Dermis blood vessel endothelial cell (primary cell): ENCODE measurements at places on chromosomes 5 and 9.

DNA sequence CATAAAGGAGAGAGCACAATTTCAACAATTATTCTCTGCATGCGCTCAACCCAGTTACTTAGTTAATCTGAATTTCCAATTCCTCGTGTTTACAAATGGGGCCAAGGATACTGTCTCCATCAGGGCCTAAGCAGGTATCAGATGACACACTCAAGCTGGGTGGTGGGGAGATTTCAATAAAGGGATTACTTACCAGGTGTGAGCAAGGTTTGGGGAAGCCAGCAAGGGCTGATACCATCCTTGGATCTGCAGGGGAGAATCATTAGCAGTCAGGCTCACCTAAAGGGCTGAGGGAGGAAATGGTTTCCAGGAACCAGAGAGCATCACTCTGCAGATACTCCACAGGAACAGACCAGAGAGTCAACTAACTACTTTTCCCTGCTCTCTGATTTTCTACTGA, 487.1 kb downstream of the NTRK2 start:
- DNase-seq = no peak

GRCh38 chr5:179668391-179668790, 12.4 kb downstream of the CBY3 start:
- peak; percentile 79 for DNase-seq

GRCh38 chr5:23483090-23483489, 24.3 kb upstream of the PRDM9 start:
- no peak for DNase-seq

DNA sequence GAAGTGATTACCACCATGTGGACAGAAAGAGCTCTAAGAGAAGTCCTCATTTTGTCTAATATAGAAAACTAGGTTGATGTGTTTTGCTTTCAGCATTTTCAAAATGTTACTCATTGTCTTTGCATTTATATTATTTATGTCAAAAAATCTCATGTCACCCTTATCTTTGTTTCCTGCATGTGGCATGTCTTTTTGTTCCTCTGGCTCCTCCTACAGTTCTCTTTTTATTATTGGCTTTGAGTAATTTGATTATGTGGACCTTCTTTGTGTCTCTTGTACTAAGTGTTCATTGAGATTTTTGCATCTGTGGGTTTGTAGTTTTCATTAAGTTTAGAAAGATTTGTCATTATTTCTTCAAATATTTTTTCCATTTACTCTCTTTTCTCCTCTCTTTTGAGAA, 58.8 kb downstream of the GNG10 start:
- DNase-seq = peak; percentile 13

GRCh38 chr9:107674721-107675277, 185.2 kb upstream of the KLF4 start:
- DNase-seq = no peak

DNA sequence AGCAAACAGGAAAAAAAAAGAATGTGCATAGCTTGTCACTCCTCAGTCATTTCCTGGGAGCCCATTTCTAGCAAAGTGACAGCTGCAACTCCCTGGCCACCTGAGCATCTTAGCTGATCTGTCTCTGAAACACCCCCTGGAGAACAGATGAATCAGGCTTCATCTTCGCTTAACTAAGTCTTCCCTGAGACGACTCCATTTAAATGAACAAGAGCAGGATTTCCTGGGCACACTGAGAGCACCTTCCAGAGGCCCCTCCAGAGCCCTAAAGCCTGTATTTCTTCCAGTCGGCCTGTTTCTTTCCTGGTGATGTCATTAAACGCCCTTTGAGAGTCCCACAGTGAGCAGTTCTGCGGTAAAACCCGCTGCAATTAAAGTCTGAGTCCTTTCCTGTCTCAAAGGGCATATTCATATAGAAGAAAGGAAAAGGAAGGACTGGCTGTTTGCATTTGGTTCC, 13.9 kb downstream of the TGFBI start:
- peak; percentile 75 for DNase-seq

GRCh38 chr5:138391859-138392386, 39.4 kb downstream of the KDM3B start:
- no peak for DNase-seq

DNA sequence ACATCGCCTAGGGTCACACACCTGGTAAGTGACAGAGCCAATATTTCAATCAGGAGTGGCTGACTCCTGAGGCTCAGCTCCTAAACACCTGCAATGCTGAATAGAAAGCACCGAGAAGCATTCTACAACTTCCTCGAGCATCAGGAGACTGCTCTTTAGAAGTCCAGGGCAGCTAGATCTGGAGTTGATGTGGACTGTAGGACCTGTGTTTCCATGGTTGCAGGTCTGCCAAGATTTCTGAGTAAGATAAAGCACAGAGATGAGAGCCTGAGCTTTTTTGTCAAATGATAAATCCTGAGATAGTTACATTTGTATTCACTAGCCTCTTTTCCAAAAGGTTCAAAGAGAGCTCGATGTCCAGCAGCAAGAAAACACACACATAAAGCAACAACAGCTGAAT, 43.8 kb downstream of the YIPF5 start:
- DNase-seq = no peak

GRCh38 chr9:34451545-34451944, 6.8 kb downstream of the FAM219A start:
- DNase-seq = no peak

DNA sequence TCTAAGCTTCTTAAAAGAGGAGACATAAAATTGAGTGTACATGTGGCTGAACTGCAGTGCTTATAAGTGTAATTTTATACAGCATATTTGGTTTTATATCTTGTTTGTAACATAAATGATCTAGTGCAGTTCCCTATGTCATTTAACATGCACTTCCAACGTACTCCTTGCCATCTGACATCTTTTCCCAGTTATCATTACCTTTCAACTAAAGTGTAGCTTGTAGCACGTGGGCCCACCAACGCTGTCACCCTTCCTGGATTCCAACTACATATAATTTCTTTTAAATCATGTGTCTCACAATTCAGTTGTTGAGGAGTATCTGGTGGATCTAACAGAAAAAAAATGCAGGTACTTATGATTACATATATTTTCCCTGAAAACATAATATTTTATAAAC, 50.1 kb downstream of the LIFR start:
- DNase-seq = no peak

DNA sequence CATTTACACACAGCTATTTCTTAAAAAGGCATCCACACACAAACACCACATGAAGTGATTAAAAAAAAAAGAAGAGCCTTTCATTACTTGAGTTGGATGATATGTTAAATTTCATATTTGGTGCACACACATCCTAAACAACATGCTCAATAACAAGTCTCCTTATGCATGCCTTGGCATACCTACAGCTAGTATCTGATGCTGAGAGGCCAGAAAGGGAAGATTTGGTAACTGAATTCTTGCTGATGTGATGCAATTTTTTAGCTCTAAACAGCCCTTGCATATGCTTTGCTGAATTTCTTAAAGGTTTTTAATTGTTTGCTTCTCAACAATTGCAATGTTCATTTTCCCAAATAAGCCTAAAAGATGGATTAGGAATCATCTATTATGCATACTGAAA, 338.8 kb downstream of the ARL15 start:
- DNase-seq = no peak

DNA sequence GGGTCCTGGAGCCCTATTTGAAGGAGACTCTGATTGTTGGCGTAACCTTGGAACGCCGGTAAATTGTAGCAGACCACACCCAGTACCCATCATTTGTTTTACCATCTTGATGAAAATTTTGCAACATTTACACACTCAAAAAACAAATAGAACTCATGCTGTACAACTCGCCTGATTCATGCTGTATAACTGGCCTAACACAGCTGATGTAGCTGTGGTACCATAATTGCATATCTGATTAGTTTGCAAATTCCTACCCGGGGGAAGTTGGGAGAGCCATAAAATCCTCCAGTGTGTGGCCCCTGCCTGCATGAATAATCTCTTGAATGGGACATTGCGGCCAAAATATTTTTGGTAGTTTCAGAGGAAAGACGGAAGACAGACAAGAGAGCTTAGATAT, 9.7 kb downstream of the NIPAL4 start:
- no peak for DNase-seq

- DNase-seq = peak; percentile 59
These were observed 39.1 kb downstream of the SH3RF2 start for GRCh38 chr5:145975361-145976066.

GRCh38 chr5:152147286-152147685, 222.6 kb upstream of the GLRA1 start:
- no peak for DNase-seq

- no peak for DNase-seq
These were observed 421.6 kb downstream of the ANXA1 start for GRCh38 chr9:73573235-73573634.

- no peak for DNase-seq
These were observed 118.7 kb upstream of the CCNG1 start for GRCh38 chr5:163318707-163319106.

DNA sequence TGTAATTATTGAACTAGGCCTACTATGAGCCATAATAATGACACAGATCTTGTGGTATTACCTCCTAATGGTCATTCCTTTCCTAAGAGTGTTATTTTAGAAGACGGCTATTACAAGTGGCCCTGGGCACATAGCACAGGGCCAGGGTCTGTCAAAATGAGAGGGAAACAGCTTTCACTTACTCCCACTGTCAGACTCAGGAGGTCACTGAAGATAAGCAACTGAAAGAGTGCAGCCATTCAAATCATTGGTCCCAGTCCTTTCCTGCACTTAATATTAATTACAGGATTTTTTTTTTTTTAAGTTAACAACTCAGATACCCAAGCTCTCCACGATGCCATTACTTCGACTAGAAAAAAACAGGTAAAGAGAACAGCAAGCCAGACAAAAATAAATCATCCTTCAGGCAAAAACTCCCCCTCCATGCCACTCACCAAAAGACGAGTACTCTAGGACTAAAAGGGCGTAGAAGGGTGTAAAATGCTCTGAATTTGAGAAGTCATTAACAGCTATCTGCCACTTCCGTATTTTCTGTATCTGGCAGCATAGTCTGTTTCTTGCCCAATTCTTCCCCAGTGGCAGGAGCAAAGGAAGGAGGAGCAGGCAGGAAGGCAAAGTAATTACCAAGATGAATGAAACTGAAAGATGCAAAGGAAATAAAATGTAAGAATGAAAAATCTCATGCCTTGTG, 87.4 kb downstream of the ZNF608 start:
- no peak for DNase-seq

DNA sequence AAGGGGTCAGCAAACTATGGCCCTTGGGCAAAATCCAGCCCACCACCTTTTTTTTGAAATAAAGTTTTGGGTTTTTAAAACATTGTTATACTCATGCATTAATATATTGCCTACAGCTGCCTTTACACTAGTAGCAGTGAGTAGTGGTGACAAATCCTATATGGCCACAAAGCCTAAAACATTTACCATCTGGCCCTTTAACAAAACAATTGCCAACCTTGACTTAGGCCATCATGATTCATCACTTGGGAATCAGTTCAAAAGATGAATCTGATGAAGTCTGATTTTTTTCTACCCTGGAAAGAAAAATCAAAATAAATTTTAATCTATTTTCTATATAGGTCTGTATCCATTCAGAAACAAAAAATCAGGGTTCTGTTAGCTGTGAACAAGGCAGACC, 484.9 kb downstream of the BNC2 start:
- peak; percentile 60 for DNase-seq

GRCh38 chr5:141208478-141208877, at the start of gene PCDHB12:
PCDHB12 (plus strand) TSS chr5:141208719; CDS start chr5:141208908, 189 bp downstream.
- peak; percentile 42 for DNase-seq

- no peak for DNase-seq
These were observed 12.0 kb downstream of the SAR1B start for GRCh38 chr5:134620634-134621033.

- peak; percentile 30 for DNase-seq
These were observed 91.3 kb downstream of the PRRT1B start for GRCh38 chr9:131636593-131636992.

DNA sequence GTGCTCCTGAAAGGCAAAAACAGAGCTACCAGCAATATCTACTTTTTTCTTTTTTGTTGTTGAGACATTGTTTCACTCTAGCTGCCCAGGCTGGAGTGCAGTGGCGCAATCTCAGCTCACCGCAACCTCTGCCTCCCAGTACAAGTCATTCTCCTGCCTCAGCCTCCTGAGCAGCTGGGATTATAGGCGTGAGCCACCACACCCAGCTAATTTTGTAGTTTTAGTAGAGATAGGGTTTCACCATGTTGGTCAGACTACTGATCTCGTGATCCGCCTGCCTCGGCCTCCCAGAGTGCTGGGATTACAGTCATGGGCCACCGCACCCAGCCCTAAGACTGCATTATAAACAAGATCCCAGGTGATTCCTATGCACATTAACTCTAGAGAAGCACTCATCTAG, 17.0 kb downstream of the PLPP1 start:
- DNase-seq = no peak

DNA sequence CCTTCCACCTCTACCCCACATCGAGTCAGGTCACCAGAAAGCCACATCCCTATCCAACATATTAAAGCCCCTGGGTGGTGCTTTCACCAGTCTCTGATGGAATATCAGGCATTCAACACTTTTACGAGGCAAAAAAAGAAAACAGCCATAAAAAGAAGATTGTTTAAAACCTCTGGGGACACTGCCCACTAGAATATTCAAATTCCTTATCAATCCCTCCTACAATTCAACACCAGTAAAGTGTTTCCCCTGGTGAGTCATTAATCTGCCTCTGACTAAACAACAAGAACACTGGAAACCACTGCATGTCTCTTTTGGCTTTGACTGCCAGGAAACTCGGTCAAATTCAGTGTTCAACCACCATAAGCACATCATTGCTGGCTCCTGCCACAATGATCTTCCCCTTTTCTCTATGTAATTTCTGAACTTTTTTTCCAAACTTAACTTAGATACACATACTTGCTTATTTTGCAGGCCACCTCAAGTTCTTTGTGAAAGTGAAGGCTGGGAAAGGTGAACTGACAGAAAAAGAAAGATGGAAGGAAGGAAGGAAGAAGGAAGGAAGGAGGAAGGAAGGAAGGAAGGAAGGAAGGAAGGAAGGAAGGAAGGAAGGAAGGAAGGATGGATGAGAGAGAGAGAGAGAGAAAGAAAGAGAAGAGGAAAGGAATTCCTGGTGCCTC, 105.3 kb downstream of the PAX5 start:
- peak; percentile 51 for DNase-seq

DNA sequence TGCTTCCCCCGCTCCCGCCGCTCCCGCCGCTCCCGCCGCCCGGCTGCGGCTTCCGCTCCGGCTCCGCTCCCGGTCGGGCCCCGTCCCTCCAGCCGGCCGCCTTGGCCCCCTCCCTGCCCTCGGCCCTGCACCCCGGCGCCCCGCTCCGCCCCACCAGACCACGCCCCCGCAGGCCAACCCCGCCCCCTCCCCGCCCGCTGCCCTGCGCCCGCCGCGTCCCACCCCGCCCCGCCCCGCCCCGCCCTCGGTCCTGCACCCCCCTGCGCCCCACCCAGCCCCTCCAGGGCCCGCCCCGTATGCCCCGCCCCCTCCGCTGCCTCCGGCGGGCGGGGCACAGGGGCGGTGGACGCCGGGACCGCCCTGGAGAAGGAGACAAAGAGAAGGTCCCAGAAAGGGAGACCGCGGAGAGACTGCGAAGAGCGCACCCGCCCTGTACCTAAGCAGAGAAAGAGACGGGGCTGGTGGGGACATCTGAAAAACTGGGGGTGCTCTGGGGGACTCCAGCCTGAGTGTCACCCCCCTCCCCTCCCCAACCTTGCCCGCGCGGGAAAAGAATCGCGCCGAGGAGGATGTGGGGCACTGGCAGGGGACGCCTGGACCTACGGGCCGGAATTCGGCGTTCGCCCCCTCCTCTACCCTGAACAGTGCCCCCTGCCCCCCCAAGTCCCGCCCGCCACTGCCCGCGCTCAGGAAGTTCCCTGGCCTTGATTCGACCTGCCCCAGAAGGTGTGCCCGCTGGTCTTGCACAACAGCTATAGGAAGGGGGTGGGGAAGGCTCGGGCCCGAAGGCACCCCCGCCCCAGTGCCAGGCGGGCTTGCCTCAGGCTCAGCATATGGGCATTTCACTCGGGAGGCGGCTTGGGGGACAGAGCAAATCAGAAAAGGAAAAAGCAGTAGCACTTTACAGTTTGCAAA, 42.8 kb upstream of the STXBP1 start:
- DNase-seq = peak; percentile 81

- peak; percentile 96 for DNase-seq
These were observed 118.2 kb downstream of the SEC61B start for GRCh38 chr9:99340281-99340680.
